Sciatic nerve (tissue), 2 donors: ENCODE measurements at places on chromosomes 12 and 14.

DNA sequence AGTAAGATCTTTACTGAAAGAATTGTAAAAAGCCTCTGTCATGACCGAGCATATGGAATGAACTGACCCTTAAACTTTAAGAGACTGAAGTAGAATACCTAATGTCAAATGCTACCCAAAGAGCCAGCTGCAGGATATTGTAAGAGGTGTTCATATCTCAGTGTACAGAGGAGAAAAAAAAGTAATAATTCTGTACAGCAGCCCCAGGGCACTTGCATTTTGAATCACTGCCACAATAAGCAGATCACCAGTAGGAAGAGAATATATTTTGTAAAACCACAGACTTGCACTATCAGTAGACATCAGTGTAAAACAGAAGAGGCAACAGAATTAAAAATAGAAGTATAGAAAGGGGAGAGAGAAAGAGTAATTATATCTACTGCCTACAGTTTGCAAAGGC is 162.6 kb downstream of the PPFIA2 start:
- no peak for DNase-seq

GRCh38 chr14:104262515-104263514 is 124.4 kb downstream of the KIF26A start:
- DNase-seq = no peak

GRCh38 chr12:48414021-48414420 is 58.3 kb upstream of the ANP32D start:
- DNase-seq = no peak

- no peak for DNase-seq
Measured at GRCh38 chr14:38290601-38291188, 34.8 kb upstream of the CLEC14A start.

DNA sequence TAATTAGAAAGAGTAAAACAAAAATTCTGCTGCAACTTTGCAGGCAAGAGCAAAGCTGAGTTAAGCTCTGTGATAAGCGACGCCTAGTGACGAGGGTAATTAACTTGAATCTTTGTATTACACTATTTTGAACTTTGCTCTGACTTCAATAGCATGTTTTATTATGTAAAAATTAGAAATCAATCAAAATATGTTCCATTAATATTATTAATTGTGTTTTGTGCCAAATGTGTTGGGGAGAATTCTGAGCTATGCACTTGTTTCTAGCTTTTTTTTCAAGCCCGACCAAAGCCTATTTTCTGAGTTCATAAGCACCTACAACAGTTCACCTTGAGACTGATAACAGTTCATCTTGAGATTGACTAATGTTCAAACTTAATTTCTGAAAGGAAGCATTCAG is 90.1 kb upstream of the PDE3A start:
- no peak for DNase-seq
